ENCODE measurements at places on chromosomes 3 and 15.
A peak's percentile ranks its signal among the peaks of the same experiment; 100 is the strongest.

GRCh38 chr15:88465633-88466224 is 1.5 kb downstream of the MRPL46 start:
- DNase-seq = peak; percentile 14

DNA sequence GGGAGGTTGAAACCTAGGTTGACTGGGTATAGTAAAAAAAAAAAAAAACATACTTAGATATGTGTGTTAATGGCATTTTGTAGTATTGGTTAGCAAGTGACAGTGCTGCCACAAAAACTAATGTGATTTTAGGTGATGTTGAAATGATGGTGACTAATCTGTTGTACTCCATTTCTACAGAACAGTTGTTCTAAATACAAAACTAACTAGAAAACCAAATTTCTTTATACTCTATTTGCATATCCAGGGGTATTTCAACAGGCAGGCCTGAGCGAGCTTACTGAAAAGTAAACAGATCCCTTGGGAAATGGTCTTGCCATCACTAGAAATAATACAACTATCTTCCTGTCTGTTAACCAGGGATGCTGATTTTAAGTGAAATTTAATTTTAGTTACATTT is 20.5 kb downstream of the TSC22D2 start:
- no peak for DNase-seq

DNA sequence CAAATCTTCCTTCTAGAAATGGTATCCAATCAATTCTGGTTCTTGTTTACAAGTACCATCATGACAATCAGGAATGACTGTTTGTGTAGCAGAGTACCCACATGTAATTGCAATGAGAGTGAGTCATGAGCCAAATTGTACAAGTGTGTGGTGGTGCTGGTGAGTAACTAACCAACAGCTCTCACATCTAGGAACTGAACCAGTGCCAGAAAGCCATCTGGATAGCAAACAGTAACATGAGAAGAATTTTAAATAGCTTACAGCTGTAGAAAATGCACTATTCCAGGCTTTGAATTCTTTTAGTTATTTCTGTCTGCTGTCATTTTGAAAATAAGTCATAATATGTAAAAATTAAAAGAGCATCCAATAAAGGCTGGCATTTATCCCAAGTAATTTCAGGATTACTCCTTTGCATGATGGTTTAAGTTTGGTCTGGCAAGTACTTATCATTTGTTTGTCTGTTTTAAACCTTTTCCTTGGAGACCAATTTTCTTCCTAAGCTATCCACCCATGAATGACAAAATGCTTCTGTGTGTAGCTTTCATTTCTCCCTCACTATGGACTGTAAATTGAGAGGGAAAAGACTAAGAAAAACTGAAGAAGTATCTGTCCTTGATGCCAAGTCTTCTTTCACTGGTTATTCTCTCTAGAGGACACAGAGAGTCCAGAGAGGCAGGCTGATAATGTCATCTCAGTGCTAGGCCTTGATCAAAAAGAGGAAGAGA is 60.0 kb downstream of the PIK3CB start:
- peak; percentile 96 for DNase-seq

GRCh38 chr15:52329150-52329549 is 33.5 kb upstream of the MYO5C start:
- DNase-seq = no peak

- DNase-seq = no peak
These were observed 16.0 kb upstream of the SCAP start for GRCh38 chr3:47491777-47492176.

DNA sequence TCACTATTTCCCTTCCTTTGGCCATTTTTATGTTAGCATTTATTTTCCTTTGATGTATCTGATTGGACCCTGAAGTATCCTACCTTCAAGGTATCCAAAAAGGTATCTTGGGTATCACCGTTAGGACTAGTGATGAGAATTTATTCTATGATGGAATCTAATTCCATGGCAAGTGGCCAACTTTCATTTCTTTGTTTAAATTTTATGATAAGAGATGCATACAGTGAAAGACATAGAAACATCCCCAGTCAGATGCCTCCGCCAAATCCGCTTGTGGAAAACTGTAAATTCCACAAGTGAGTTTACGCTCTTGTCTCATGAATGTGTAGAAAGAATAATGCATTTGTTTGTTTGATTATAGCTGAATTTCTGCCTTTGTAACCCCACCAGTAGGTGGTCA is 153.7 kb upstream of the NR2F2 start:
- DNase-seq = no peak

DNA sequence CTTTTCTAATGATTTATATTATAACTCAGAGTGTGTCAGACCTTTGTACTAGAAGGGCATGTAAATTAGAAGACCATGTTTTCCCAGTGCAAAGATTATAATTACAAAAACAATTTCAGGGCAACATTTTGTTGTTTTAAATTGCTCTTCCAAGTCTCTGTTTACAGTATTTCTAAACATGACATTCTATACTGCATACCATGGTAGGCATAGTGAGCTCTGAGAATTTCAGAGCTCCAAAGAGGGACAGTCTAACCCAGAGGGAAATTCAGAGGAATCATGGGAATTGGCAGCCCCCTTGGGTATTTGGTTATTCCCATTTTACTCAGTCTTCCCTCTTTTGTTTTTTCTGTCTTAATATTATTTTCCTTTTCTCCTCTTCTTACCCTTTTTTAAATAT is 361.5 kb upstream of the SEMA6D start:
- DNase-seq = no peak

DNA sequence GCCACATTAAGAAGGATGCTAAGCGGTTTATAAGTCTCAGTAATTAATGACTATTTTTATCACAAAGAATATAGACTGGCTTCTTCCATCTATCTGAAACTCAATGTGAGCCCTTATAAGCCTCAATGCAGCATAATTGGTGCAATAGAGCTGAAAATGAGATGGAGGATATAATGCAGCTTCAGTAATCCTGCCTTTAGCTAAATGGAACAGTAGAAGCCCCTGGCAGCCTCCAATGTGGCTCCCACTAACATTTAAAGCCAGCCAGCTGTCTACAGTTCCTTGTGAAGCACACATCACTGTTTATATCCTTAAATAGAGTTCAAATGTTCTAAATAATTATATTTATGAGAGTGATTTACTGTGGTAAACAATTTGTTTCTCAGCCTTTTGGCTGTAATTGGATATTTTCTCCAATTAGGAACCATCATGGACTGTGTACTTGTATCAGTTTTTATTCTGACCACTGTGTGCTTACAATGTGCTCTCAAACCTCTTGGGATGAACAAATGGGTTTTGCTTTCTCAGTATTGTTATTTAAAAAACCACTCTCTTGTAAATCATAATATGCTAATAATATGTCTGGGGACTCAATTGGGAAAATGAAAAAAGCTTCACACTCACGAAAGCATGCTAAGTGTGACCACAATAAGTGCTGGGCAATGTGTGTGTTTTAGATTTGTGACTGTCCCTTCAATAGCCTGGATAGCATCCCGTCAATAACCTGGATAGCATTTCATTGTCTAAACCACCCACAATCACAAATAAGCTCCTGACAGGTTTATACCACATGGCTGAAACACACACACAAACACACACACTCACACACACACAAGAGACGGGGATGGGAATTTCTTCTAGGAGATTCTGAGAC is 366.6 kb downstream of the GBE1 start:
- no peak for DNase-seq

- DNase-seq = no peak
These were observed 91.2 kb downstream of the SLC25A26 start for GRCh38 chr3:66312039-66312438.

- DNase-seq = no peak
These were observed 4.2 kb upstream of the FAM131A start for GRCh38 chr3:184333190-184333589.

DNA sequence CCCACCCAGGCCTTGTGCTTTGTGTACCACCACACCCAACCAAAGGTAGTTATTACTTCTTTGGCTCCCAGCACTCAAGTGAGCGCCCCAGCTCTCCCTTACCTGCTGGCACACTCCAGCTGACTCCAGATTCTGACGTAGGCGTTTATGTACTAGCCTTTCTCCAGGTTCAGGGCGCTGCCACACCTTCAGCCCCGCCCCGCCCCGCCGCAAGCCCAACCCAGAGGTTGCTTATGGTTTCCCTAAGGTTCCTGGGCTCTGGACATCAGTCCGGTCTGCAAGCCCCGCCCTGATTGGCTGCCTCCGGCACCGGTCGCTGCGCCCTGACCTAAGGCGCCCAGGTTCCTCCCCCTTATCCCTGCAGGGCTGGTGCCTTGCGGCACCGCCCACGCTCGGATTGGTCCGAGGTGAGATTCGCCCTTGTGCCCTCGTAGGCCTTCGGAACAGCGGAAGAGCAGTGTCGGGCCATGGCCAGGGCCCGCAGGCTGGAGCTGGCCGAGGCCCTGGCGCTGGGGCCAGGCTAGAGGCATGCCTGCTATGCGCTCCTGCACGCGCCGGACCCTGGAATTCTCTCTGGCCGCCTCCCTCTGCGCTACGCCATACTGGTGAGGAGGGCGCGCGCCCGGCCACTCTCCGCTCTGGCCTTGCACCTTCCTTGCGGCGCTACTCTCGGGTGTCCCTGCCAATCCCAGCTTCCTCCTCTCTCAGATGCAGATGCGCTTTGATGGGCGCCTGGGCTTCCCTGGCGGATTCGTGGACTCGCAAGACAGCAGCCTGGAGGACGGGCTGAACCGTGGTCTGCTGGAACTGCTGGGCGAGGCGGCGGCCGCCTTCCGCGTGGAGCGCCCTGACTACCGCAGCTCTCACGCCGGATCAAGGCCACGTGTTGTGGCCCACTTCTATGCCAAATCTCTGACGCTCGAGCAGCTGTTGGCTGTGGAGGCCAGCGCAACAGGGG is 19.8 kb upstream of the NUDT16 start:
- peak; percentile 26 for DNase-seq

GRCh38 chr3:13277196-13277813 is 142.8 kb downstream of the NUP210 start:
- no peak for DNase-seq

- no peak for DNase-seq
These were observed 6.7 kb downstream of the TNFSF10 start for GRCh38 chr3:172516318-172517214.

DNA sequence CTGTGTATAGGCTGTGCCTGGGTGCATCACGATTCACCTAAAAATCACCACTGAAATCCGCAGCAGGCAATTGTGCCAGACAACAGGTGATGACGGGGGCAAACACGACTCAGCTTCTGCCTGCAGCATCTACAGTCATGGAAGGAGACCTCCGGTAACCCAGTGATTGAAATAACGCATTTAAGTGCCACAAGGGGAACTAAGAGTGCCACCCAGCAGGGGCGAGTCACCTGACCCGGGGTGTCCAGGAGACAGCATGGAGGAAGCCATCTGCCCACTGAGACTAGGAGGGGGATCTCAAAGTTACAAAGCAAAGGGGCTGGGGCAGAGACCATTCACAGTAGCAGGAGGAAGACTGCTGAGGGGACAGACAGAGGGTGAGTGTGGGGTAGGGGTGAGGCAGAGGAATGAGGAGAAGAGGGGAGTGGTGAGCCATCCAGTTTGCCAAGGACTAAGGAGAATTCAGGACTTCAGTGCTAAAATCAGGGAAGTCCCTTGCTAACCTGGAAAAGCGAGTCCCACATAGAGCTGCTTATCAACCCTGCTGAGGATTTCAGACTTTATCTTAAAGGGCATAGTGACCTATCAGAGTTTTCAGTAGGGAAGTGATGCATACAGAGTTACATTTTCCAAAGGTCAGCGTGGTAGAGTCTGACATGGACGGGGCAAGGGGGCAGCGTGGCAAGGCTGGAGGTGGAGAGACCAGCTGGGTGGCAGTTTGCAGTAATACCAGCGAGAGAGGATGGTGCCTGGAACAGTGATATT is 256.7 kb upstream of the HES1 start:
- DNase-seq = peak; percentile 43

DNA sequence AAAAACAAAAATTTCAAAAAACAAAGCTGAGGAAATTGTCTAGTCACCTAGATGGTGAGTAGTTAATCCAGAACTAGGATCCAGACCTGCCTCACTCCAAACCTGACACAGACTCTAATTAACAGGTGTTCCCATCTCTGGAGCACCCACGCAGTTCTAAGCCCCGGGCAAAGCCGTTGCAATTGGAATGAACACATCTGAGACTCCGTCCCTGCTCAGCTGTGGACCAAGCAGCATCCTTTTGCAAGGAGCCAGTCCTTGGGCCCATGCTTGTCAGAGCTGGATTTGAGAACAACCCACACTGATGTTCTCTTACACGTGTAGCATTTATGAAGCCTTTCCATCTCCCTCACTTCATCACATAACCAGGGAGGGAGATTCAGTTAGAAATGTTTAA is 54.8 kb downstream of the LMCD1 start:
- no peak for DNase-seq

- no peak for DNase-seq
These were observed 2.4 kb downstream of the DRD3 start for GRCh38 chr3:114176487-114176886.

GRCh38 chr3:116350119-116350733 is 95.1 kb downstream of the LSAMP start:
- DNase-seq = no peak

DNA sequence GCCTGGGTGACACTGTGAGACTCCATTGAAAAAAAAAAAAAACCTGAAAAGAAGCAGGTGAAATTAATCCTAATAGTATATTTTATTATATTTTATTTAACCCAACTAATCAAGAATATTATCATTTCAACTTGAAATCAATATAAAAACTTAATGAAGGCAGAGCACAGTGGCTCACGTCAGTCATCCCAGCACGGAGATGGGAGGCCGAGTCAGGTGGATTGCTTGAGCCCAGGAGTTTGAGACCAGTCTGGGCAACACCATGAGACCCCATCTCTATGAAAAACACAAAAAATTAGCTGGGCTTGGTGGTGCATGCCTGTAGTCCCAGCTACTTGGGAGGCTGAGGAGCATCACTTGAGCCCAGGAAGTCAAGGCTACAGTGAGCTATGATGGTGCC is 33.3 kb upstream of the SLC41A3 start:
- DNase-seq = no peak
